ENCODE measurements at places on chromosomes 2 and 18.

GRCh38 chr2:43609290-43609918 lies 13.6 kb upstream of the THADA start:
- DNase-seq = peak; percentile 61

DNA sequence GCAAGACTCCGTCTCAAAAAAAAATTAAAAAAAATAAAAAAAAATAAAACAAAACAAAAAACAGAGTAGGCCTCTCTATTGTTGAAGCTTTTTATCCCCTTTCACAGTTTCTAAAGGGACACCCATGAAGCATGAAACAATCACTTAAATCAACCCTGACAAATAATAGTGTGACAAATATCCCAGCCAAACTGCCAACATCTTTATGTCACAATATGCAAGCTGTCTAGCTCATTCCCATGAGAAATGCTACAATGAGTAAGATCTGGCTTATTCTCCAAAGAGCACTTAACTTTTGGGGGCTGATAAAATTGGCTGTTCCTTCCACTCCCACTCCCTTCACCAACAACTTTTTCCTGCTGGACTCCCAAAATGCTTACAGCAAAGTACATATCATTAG lies 21.7 kb upstream of the ABCA12 start:
- no peak for DNase-seq

DNA sequence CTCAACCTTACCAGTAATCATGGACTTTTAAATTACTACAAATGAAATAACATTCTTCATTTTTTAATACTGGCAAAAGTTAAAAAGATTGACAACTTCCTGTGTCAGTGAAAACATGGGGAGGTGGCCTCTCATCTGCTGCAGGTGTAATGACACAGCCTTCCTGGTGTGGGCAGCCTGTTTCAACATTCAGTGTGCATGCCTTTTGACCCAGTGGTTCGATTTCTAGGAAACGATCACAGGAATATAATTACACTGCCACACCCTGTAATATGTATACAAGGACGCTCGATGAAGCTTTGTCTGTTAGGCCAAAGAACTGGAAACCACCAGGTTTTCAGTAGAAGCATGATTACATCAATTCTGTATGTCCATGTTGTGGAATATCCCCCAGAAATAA lies 68.7 kb downstream of the MTHFD2 start:
- no peak for DNase-seq

DNA sequence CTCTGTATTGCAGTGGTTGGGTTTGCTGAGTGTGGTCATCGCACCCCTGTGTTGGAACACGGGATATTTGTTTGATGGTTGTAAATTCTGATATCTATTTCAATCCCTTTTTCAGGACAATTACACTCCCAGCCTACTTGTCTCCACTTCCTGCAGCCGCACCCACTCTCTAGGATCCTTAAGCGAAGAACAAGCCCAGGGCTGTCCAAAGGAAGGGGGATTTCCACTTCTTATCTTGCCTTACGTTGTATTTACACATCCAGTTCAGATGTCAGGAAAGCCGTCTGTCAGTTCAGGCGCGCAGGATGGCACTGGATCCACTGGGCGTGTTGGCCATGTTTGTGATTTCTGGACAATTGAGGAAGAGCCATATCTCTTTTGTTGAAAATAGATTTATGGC lies 834.5 kb upstream of the SALL3 start:
- DNase-seq = no peak

DNA sequence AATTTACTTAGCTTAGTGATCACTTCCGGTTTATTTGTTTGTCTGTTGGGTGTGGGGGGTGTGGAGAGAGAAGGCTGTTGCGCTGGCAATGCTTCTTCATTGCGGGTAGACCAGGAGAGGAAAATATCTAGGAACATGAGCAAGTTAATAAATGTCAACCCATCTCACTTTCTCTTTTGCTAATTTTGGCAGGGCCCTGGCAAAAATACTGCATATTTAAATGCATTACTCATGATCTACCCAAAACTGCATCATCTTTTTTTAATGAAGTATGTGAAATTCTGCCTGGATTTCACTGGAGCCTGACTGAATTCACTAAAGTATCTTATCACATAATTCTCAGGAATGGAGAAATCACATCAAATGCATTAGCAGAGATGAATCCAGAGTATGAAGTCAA lies 1131.0 kb upstream of the NXPH2 start:
- no peak for DNase-seq

DNA sequence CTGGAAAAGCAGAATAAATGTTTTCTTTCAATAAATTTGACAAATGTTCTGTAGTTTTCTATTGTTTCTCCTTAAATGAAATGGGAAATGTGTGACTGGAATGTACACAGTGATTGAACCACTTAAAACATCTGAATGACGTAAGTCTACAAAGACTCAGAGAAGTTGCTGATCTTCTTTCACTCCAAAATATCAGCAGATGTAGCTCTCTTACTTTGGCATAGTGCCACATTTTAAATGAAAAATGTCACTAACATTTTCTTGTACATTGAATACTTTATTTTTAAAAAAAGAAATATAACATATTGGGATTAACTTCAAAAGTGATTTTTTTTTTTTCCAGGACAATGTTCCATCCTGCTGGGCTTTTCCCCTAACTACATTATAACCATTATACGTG lies 565.6 kb downstream of the TMEM182 start:
- DNase-seq = no peak

DNA sequence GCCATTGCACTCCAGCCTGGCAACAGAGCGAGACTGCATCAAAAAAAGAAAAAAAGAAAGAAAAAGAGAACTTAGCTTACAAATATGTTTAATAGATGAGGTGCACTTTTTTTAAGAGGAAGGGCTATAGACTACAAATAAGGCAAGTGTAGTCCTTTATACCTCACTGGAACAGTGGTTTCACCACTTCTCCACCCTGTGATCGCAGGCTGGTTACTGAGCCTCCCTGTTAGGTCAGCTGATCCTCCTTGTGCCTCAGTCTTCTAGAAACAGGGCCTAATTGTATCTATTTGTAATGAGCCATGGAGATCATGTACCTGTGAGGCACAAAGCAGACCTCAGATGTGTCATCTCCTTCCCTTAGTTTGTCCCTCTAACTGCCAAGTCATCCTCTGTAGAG lies 4.5 kb downstream of the CXCR2 start:
- DNase-seq = no peak

GRCh38 chr18:76805221-76805620 lies 17.1 kb upstream of the ZNF236 start:
- DNase-seq = no peak

- no peak for DNase-seq
Measured at GRCh38 chr2:70173520-70173919, 17.3 kb downstream of the C2orf42 start.

GRCh38 chr2:63589148-63589958 lies 590 bp downstream of the MDH1 start:
- peak; percentile 1 for DNase-seq

DNA sequence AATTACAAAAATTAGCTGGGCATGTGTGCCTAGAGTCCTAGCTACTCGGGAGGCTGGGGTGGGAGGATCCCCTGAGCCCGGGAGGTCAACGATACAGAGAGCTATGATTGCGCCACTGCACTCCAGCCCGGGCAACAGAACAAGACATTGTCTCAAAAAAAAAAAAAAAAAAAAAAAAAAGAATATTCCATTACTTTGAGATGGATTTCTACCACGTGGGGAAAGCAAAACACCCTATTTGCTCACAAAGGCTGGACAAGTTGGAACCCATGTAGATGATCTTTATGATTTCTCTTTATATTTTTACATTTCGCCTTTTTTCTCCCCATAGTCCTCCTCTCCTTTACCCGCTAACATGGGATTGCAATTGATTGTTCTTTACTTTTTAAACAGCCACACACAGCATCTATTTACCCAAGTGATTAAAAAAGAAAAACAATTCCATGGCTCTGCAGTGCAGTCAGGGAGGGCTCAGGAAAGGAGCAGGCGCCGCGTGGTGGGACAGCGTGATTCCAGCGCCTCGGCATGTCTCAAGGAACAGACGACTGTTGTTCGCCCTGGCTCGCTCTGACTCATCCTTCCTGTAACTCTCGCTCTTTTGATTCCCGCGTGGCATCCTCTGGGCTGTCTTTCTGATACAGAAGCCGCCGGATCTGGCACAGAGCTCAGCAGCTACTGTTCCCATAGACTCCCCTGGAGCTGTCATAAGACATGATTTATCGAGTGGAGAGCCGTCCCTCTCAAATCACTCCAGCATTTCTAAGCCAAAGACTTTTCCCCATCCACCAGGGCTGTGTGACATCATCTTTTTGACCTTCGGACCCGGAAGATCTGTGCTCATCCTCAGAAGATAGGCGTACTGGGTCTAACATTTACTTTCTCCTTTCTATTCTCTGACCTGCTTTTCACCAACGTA lies 230.4 kb upstream of the AGAP1 start:
- DNase-seq = peak; percentile 62

DNA sequence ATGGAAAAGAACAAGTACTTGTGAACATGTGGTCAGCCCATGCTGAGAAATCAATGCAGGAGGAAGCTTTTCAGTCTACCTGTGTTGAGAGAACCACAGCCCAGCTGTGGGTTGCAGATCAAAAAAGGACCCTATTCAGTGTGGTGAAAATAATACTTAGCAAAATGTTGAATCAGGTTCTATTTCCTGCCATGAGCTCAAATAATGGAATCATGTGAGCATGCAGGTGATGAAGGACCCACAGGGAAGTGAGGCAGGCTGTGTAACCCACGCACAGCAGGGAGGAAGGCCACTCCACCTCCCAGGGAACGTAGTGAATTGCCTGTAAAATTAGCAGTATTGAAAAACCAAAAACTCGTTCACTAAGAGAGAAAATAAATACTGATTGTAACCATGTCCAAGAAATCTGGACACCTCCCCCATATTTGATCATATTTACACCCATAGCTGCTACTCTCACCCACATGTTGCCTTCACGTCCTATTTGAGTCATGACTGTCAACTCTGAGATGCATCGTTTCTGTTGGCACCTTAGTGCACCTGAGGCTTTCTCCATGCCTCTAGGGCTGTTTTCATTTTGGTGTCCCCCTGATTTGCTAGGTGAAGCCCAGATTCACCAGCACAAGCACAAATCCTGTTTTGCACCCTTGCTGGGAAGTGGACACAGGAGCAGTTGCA lies 20.5 kb upstream of the BCL2L11 start:
- DNase-seq = no peak

GRCh38 chr2:10912076-10912731 lies 470 bp downstream of the KCNF1 start:
- no peak for DNase-seq

DNA sequence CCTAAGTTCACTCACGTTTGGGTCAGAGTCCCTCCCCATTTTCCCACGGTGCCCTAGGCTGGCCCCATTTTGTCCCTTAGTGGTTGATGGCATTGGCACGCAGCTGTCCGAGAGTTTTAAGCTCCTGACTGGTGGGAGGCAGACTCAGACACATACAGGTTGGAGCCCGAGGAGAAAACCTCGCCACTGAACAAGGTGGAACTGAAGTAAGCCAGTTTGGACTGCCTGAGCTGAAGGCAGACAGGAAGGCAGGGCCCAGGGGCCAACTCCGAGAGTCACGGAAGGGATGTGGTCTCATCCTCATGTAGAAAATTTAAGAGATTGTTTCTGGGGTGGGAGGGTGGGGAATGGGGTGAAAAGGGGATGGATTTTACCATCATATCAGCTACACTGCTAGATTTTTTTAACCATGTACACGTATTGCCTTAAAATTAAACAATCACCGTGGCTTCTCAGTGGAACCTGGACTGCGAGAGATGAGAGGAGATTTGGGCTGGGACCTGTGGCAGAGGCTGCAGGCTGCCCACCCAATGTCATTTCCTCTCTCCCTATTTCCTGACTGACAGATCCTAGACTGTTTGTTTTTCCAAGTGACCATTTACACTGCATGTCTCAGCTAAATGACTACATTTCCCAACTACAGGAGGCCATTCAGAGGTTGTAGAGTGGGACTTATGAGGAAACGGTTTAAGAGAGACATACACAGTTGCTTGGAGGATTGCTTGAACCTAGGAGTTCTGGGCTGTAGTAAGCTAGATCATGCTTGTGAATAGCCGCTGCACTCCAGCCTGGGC lies 19.4 kb upstream of the NMUR1 start:
- no peak for DNase-seq
